Activated T-cell treated with anti-CD3 and anti-CD28 coated beads, Interleukin-2, amount 50 U/mL, for 24 hours (primary cell): ENCODE measurements at places on chromosomes 3 and 15.

DNA sequence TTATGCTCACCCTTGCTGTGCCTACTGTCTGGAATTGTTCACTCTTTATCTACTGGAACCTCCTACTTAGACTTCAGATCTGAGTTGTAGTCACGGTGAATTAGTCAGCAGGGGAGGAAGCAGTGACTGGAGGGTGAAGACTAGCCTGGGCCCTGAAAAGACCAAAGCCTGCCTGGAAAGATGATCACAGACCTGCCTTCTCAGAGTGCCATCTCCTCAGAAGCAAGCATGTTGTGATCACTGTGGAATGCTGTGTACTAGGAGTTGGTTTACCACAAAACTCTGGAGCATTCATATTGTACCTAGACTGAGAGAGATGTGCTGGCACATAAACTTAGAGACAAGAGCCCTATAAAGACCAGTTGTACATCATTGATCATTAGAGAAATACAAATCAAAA is 100.7 kb upstream of the SCN10A start:
- DNase-seq, result no peak

- DNase-seq, result no peak
Measured at GRCh38 chr3:60282866-60283265, 968.4 kb downstream of the FHIT start.

- no peak for DNase-seq
Measured at GRCh38 chr3:99644746-99645145, 6.4 kb downstream of the COL8A1 start.

- DNase-seq, result no peak
Measured at GRCh38 chr15:26358708-26359107, 414.2 kb downstream of the GABRB3 start.

DNA sequence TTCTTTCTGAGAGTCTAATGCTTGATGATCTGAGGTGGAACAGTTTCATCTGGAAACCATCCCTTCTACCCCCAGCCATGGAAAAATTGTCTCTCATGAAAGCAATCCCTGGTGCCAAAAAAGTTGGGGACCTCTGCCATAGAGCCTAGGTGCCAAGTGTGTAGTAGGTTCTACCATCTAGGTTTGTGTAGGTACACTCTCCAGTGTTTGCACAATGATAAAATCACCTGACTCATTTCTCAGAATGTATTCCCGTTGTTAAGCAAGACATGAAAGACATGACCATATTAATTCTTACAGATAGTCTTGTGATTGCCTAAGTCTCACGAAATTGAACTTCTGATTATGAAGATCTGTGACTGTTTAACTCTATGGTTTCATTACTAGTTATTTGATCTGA is 68.6 kb downstream of the KAT2B start:
- no peak for DNase-seq

DNA sequence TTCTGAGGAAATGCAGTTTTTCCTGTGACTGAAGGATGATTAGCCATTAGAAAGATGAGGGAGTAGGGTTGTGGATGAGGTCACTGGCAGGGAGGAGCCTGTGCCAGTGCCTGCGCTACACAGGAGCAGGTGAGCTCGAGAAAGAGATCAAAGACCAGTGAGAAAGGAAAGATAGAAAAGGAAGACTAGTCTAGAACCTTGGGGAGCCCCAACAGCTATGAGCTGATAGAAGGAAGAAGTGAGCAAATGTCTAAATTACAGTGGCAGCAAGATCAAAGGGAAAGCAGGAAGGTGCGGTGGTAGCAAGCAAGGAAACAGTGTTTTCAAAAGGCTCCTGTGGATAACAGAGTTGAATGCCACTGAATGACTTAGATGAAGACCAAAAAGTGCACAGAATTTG is 39.6 kb downstream of the LNP1 start:
- no peak for DNase-seq

DNA sequence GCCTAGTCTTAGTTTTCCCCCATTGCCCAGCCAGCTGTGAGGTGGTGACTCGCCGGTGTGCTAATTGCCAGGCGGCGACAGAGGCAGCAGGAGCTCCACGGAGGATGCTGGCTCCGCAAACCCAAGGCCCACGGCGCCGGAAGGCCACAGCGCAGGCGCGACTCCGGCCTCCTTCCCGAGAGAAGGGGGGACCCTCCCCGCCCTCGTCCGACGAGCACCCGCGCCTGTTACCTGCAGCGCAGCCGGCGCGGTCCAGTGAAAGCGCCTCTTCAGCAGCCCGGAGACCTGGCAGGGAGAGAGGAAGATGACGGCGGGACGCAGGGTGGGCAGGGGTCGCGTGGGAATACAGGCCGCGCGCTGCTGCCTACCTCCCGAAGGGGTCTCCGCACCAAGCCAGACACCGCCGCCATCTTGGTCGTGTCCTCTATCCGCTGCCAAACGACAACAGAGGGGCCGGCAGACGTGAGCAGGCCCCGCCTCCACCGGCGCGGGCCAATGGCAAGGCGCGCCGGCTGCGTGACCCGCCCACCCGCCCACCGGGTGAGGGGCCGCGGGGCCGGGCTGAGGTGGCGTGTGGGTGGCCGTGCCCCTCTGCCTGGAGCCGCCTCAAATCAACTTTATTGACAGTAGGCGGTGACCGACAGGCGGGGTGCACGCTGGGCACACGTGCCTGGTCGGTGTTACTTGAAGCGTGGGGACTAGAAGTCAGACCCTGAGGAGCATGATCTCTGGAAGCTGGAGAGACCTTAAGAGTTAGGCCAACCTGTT is at the start of gene PDHB:
Gene PDHB, minus strand, starts transcription at position 433 of the 768 bp plus-strand sequence. Its CDS starts 23 bp downstream, at position 410.
- peak; percentile 95 for DNase-seq

DNA sequence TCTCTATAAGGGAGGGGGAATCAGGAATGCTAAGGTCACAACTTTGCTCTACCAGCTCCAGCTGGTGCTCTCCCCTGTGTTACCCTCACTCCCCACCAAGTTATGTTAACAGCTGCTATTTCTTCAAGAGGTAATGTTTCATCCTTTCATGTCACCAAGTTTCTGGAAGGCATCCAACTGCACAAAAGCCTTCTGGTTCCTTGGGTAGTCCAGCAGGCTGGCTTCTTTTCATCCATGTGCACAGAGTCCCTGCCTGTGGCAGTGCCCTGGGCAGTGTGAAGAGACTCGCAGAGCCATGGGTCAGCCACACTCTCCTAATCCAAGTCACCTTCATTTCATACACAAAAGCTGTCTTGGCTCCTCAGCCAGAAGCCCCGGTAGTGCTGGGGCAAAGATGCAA is 737.5 kb upstream of the LMCD1 start:
- DNase-seq, result no peak

GRCh38 chr15:95832668-95833067 is 497.8 kb upstream of the NR2F2 start:
- no peak for DNase-seq

GRCh38 chr3:127702151-127702578 is 29.4 kb downstream of the ABTB1 start:
- DNase-seq, result no peak
